Upper lobe of right lung (tissue), 1 donor: ENCODE measurements at places on chromosomes 2 and 18. TPM values are rescaled to one million over a fixed set of nuclear protein-coding genes. Genes with fewer than 3 reads are reported as not detected.
A peak's percentile ranks its signal among the peaks of the same experiment; 100 is the strongest.

Gene SH3BP4
- 29.6 TPM for total RNA-seq

DNA sequence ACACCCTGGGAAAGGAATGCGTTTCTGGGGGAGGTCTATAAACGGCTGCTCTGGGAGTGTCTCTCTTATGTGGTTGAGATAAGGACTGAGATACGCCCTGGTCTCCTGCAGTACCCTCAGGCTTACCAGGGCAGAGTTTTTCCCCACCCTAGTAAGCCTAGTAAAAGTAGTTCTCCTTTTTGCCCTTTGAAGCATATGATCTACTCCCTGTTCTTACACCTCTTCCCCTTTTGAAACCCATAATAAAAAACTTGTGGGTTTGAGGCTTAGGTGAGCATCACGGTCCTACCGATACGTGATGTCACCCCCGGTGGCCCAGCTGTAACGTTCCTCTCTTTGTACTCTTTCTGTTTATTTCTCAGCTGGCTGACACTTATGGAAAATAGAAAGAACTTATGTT, 97.4 kb downstream of the FSIP2 start:
- no peak for DNase-seq

DNA sequence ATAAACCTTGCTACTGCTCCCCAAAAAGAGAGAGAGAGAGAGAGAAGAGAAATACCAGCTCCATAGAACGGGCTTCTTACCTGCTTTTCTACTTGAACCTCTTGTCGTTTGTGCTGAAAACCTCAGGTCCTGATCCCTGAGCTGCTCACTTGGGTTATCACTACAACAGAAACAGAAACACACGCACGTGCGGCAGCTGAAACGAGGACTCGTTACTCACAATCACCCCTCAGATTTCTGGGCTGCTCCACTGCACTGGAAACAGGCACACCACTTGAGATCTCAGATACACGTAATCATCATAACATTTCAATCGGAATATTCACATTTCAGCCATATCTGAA, 48.2 kb upstream of the GPC1 start:
- DNase-seq, result no peak

DNA sequence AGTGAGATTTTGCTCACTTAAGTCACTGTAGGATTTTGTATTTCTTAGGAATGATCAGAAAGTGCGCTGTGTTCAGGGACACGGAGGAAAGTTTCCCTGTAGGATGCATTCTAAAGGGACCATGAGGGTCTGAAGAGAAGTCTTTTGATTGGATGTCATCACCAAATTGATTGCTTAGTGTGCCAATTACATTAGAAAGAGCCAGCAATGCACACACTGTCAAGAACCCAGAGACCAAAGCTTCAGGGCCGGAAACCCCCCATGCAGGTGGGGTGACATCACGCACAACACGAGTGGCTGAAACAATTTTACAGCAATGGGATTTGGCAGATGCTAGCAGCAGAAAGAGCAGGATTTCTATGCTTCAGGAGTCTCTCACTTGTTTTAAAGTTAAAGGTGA, 242.4 kb downstream of the NAPG start:
- DNase-seq, result no peak

GRCh38 chr2:98088261-98088660, 1.3 kb downstream of the VWA3B start:
- peak; percentile 66 for DNase-seq

DNA sequence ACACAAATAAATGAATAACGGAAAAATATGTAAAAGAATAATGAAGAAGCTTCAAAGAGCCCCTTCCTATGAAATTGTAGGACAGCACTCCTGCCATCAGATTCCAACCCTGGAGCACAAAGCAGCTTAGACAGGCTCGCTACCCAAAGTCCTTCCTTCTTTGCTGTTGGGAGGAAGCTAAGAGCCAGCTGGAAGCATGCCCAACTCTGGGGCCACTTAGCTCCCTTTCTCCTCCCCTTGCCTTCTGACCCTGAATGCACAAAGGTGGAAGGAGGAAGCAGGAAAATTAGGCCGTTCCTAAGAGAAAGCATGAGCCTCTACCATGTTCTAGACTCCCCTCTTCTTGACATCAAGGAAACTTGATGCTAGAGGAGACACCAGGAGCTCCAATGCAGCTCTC, 700.8 kb downstream of the RNF144A start:
- DNase-seq, result no peak

GRCh38 chr2:144111437-144111836, 408.5 kb downstream of the ZEB2 start:
- no peak for DNase-seq

Gene SPP2
- total RNA-seq, result not detected

GRCh38 chr2:22487541-22487940, 897.4 kb upstream of the KLHL29 start:
- no peak for DNase-seq

GRCh38 chr2:73736855-73737779, at the start of gene TPRKB:
Gene TPRKB (minus strand): TSS chr2:73737345. CDS start chr2:73734569, 2,776 bp downstream.
- DNase-seq, result peak; percentile 97

Gene CHRNG
- not detected for total RNA-seq
